Fibroblast of skin of back (primary cell): ENCODE measurements at places on chromosomes 12 and 14.

DNA sequence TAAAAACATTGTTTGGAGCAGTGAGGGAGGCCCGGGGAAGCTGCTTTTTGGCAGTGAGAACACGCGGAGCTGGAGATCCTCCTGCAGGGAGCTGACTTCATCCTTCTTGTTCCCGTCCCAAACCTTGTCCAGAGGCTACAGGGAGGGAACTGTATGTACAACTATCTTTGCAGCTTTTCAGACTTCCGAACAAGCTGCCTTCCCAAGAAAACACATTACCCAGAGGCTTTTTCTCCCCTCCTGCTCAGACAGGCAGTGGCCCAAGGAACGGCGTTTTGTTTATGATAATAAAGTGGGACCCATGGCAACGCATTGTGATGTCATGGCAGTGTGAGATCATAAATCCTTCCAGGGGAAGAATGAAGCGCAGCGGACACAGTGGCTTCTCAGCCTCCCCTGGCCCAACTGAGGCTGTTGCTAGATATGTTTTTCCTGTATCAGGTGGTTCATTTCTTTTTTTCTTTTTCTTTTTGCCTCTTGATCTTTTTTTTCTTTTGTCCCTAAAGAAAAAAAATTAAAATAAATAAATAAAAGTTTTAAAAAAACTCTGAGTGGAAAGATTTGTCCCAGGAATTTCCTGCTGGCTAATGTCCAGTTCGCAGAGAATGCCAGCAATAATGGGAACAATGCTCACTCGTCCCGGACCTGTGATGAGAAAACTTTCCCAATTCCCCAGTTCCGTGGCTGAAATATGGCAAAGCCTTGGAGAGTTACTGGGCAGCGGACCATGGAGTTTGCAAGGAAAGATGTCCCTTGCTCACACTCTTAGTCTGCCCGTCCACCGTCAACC is 103.4 kb upstream of the MAP1LC3B2 start:
- DNase-seq = peak; percentile 96

DNA sequence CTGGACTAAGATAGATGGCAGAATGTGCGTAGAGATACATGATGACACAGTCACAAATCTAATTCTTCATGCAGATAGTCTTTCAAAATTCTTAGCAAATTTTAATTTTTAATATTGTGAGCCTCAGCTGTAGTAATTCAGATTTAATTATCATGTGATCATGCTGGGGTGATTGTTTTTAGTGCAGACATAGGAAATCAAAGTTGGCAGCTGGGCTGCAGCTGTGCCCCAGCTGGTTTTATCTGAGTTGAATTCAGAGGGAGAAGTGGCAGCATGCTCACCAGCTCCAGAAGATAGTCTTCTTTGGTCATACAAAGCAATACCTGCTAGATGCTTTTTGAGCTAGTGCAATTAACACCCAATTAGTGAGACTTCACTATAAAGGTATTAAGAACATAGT is 292.9 kb downstream of the RAD51B start:
- DNase-seq = no peak

DNA sequence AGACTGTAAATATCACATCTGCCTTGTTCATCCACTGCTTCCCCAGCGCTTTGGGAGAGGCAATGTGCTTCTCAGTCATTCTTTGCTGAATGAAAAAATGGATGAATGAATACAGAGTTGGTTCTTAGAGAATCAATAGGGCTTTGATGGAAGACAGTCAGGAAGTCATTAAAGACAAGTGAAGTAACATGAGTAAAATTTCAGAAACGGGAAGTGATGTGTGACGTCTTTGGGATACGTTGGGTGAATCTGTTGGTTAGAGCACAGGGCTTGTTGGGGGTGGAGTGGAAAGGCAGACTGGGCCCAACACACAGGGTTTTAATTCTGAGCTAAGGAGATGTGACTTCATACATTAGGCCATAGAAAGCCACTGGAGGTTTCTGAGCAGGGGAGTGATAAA is 39.0 kb upstream of the NRXN3 start:
- DNase-seq = no peak

DNA sequence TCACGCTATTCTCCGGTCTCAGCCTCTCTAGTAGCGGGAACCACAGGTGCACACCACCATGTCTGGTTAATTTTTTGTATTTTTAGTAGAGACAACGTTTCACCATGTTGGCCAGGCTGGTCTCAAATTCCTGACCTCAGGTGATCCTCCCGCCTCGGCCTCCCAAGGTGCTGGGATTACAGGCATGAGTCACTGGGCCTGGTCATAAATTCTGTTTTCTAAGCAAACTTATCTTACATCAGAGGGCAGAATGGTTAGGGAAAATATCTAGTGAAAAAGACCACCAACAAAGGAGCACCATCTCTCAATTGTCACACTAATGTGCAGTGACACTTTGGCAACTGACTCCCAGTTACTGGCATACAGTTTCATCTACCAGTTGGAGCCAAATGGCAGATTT is 2.8 kb downstream of the CPM start:
- no peak for DNase-seq

- DNase-seq = no peak
Measured at GRCh38 chr14:61332658-61333029, 11.3 kb downstream of the PRKCH start.

GRCh38 chr12:51821440-51822260 is 26.9 kb downstream of the FIGNL2 start:
- no peak for DNase-seq

DNA sequence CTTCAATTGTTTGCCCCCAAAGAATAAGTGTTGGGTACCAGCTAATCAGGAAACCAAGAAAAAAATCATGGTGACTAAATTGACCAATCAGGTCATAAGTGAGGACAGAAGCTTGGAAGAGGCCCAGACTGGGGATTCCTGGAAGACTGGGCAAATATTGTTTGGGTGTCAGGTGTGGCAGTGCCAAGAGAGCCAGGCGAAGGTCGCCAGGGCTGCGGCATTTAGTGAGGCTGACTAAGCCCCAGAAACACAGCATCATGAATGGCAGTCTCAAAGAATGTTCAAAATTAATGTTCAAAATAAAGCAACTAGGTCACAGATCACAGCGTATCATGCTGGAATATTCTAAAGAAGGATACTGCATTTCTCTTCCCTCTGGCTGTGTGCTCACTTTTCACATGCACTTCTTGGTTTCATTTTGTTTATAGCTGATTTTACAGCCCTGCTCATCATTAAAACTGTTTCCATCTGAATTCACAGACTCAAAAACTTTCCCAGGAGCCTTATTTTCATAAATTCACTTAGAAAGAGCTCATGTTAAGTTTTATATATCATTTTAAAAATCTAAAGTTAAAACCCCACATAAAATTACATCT is 85.3 kb upstream of the OVCH1 start:
- no peak for DNase-seq

DNA sequence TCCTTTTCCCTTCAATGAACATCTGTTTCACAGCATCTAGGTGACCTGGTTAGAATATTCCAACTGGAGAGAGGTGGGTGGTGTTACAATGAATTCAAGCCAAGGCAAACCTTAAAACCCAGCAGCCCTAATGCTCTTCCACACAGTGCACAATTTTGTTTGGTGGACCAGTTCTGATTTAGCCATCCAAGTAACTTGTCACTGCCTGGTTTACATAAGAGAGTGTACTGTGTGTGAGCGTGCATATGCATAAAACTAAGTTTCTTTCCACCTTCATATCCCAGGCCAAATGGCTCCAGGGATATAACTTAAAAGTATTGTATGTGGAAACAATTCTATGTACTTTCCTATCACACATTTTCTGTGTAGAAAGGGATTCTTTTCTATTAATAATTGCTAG is 200.4 kb upstream of the FAR2 start:
- DNase-seq = no peak

- DNase-seq = no peak
Measured at GRCh38 chr14:60217713-60218112, 31.3 kb upstream of the PPM1A start.

DNA sequence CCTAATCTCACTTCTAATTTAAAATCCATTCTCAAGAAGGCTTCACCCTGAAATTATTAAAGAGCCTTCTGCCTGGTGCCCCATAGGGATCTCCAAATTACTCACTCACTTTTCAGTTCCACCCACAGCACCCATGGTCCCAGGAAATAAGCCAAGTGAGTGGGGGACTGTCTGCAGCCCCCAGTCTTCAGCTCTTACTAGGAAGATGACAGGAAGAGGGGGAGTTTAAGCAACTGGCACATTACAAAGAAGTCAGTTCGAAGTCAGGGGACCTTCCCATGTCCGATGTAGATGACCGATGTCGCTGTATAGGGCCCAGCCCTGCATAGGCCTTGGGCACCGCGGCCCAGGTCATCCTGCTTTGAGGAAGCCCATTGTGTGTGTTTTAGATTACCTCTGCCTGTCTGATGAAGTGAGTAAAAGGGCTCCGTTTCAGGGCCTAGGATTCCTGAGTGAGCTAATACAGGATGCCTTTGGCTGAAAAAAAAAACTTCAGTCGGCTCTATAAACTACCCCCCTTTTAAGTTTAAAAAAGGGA is 1.9 kb downstream of the ACTN1 start:
- DNase-seq = no peak

- peak; percentile 29 for DNase-seq
Measured at GRCh38 chr12:102883204-102883799, 33.7 kb downstream of the PAH start.
